ENCODE measurements at places on chromosomes 6 and 20.

- DNase-seq, result no peak
Measured at GRCh38 chr20:44838521-44838920, 28.2 kb upstream of the RIMS4 start.

DNA sequence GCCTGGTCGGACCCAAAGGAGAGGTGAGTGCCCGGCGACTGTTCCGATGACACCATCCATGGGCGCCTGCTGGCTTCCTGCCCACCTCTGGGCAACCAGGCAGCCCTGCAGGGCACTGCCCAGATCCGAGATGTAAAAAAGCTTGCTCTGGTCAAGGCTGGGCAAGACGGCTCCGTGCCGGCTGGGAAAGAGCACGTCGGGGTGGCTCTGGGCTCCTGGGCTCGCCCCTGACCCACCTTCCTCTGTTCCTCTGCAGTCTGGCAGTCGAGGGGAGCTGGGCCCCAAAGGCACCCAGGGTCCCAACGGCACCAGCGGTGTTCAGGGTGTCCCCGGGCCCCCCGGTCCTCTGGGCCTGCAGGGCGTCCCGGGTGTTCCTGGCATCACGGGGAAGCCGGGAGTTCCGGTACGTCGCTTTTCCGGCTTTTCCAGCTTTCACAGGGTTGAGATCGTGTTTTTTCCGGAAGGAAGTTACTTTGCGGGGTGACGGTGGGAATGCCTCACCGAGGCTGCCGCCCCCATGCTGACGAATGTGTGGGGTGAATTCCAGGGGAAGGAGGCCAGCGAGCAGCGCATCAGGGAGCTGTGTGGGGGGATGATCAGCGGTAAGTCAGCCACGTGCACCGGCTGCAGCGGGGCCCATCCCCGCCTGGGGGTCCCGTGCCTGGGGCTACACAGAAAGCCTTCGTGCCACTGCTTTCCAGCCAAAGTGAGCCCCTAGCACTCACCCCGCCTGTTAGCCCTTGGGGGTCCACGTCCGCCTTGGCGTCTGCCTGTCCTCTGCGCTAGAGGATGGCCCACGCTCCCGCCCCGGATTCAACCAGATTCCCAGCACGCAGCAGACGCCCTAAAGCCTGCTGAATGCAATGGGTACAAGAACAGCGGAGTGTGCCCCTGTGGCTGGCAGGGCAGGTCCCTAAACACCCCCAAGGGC, 19.3 kb downstream of the COL9A3 start:
- no peak for DNase-seq

GRCh38 chr20:50388733-50389437, 121.3 kb upstream of the PTPN1 start:
- no peak for DNase-seq

DNA sequence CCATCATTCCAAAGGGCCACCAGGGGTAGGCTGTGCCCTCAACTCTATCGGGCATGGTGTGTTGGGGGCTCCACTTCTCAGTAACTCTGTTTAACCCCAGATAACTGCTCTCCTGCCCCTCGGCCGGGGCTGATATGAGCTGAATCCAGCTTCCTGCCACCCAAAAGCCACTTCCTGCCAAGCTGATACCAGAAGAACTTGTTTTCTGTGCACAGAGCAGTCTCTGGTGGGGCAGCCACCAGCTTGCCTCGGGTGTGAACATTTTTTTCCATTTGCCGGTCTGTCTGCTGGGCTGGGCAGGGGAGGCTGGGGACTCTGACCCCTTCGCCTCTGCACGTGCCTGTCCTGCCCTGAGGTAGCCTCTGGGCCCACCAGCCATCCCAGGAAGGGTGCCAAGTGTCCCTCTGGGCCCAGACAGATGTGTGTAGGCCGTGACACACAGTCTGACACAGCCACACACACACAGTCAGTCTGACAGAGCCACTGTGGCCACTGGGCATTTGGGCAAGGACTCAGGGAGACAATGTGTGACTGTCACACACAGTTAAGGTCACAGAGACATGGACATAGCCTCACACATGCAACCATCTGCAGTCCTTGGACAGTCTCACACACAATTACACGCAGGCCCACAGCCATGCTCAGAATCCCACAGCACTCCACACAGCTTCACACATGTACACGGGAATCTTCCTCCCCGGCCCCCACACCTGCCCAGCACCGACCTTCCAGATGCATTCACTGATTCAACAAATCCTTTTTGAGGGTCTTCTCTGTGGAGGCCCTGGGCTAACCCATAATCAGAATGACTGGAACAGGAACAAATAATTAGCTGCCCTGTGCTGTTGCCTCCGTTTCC, 45.1 kb downstream of the NOL4L start:
- no peak for DNase-seq

DNA sequence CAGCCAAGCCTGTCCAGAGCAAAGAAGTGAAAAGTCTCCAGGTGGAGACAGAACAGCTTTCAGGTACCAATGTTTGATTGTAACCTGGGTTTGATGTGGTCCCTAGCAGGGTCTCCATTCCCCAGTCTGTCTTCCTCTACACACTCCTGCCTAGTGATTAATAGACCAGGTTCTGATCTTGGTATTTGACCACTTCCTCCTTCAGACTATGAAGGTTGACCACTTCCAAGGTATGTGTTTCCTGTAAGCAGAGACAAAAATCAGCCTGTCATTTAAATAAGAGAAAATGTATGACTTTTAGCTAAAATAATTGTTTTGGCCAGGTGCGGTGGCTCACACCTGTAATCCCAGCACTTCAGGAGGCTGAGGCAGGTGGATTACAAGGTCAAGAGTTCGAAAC, 41.8 kb upstream of the TOP1 start:
- no peak for DNase-seq

- no peak for DNase-seq
Measured at GRCh38 chr6:167056370-167056769, 57.2 kb downstream of the CEP43 start.

DNA sequence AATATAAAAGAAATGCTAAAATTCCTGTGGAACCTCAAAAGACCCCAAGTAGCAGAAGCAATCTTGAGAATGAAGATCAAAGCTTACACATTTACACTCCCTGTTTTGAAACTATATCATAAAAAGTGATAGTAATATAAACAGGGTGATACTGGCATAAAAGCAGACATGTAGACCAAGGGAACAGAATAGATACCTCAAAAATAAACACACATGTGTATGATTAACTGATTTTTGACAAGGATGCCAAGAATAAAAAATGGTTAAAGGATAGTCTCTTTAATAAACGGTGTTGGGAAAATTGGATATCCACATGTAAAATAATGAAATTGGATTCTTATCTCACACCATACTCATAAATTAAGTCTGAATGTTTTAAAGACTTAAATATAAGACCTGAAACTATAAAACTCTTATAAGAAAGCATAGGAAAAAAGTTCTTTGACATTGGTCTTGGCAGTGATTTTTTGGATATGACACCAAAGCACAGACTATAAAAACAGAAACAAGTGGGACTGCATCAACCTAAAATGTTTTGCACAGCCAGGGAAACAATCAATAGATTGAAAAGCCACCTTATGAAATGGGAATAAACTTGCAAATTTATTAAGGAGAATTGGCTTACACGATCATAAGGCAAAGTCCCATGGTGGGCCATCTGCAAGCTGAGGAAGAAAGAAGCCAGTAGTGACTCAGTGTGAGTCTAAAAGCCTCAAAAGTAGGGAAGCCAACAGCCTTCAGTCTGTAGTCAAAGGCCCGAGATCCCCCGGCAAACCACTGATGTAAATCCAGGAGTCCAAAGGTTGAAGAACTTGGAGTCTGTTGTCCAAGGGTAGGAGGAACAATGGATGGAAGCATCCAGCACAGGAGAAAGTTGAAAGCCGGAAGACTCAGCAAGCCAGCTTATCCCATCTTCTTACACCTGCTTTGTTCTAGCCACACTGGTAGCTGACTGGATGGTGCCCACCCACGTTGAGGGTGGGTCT, 144.3 kb downstream of the MEI4 start:
- DNase-seq, result no peak

GRCh38 chr20:64104667-64105451, 2.5 kb downstream of the NPBWR2 start:
- DNase-seq, result no peak

All from NCI-H1417 treated with DMSO at 0.1 percent for 48 hours (cell line).